ENCODE measurements at places on chromosomes 7 and 10.

DNA sequence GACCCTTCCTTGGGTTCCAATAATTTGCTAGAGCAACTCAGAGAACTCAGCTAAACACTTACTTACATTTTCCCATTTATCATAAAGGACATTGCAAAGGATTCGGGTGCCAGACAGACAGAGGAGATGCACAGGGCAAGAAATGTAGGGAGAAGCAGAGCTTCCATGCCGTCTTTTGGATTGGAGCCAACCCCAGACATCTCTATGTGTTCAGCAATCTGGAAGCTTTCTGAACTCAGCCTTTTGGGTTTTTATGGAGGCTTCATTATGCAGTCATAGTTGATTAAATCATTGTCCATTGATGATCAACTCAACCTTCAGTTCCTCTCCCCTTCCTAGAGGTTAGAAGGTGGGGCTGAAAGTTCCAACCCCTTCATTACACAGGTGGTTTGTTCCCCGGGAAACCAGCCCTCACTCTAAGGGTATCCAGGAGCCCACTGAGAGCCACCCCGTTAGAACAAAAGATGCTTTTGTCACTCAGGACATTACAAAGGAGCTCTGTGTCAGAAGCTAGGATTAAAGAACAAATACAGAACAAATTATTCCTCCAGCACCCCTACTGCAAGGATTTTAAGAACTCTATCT lies 211.9 kb upstream of the VSTM2A start:
- DNase-seq: no peak

GRCh38 chr10:109105725-109106124 lies 817.6 kb downstream of the XPNPEP1 start:
- no peak for DNase-seq

GRCh38 chr10:36872702-36873393 lies 252.6 kb upstream of the ANKRD30A start:
- DNase-seq: no peak

DNA sequence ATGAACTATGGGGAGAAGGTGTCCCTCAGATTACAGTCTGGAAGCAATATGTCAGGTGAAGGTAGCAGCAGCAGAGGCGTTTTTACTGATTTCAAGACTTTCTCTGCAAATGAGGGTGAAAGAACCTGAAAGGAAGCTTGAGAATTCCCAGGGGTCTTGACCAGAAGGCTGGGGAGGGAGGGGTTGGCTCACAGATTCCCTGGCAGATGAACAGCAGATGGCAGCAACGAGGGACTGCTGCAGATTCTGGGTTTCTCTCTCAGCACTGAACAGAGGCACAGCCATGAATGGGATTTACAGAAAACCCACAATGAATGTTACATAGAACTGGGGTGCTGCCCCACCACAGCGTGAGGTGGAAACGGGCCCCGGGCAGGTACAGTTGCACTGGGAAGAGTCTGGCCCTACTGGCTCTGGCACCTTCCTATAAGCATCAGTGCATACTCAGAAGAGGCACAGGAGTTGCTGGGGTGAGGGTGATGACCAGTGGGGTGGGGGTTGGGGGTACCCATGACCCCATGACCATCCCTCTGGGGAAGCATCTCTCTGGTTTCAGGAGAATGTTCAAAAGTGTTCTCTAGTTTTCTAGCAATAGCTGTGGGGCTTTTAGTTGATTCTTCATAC lies 317.8 kb downstream of the SH2D4B start:
- no peak for DNase-seq

- no peak for DNase-seq
Observed at GRCh38 chr7:114766041-114766356, 155.9 kb upstream of the MDFIC start.

DNA sequence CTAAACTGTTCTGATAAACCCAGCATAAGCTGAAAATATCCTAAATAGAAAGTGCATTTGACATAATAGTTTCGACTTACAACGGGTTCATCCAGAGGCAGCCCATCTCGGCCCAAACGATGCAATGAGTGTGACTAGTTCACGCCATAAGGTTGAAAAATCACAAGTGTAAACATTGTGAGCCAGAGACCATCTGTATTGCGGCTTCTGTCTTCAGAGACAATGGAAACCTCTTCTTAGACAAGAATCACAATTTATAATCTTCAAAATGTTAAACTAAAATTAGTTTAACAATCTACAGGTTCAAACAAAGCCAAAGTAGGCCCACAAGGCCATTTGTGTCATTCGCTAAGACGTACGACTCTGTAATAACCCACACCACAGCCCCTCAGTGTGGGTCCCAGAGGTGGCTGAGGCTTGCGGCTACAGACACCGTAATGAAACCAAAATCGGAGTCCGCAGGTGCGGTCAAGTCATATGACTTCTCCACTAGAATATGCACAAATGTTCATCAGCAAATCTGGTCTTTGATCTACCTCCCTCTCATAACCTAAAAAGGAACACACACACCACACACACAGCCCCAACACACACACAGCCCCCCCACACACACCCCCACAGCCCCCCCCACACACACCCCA lies 81.8 kb downstream of the DIP2C start:
- no peak for DNase-seq

- DNase-seq: no peak
Observed at GRCh38 chr10:5155951-5156350, 29.0 kb downstream of the AKR1C8 start.

GRCh38 chr7:17822547-17823173 lies 117.6 kb downstream of the SNX13 start:
- no peak for DNase-seq

- DNase-seq: no peak
Observed at GRCh38 chr7:158255156-158255555, 332.5 kb downstream of the PTPRN2 start.

DNA sequence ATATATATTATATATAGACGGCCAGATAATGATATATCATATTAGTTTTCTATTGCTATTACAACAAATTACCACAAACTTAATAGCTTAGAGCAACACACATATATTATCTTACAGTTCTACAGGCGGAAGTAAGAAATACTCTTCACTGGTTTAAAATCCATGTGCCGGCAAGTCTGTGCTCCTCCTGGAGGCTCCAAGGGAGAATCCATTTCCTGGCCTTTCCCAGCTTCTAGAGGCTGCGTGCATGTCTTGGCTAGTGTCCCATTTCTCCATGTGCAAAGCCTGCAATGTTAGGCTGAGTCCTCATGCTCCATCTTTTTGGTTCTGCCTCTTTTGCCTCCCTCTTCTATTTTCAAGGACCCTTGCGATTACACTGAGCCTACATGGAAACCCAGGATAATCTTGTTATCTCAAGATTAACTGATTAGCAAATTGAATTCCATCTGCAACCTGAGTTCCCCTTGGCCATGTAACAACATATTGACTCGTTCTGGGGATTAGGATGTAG lies 23.9 kb upstream of the PNLIPRP3 start:
- DNase-seq: no peak

DNA sequence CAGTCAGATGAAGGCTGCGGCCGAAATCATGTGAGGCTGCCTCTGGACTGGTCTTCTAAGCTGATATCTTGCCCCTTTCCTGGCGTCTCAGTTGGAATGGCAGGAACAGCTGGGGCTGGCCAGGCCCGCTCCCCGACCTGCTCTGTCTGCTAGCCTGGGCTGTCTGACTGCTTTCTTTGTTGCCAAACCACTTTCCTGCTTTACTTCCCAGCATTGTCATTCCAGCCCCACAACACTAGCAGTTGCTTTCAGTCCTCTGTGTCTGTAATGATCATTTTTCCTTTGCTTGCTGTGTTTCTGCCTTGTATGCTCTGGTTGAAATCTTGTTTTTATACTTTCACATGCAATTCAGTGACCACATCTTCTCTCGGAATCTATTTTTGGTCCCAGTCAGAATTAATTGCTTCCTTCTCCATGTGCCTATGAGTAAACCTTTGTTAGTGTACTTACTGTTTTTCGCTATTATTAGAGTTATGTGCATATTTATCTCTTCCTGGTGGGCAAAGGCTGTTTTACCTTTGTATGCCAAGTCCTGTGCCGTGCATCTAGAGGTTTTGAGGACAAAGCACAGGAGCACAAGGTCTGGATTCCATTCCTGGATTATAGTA lies 21.6 kb downstream of the PRPF18 start:
- no peak for DNase-seq

GRCh38 chr7:156559001-156559400 lies 81.6 kb upstream of the RNF32 start:
- DNase-seq: no peak

- no peak for DNase-seq
Observed at GRCh38 chr10:63466144-63466935, 563 bp upstream of the JMJD1C start.

DNA sequence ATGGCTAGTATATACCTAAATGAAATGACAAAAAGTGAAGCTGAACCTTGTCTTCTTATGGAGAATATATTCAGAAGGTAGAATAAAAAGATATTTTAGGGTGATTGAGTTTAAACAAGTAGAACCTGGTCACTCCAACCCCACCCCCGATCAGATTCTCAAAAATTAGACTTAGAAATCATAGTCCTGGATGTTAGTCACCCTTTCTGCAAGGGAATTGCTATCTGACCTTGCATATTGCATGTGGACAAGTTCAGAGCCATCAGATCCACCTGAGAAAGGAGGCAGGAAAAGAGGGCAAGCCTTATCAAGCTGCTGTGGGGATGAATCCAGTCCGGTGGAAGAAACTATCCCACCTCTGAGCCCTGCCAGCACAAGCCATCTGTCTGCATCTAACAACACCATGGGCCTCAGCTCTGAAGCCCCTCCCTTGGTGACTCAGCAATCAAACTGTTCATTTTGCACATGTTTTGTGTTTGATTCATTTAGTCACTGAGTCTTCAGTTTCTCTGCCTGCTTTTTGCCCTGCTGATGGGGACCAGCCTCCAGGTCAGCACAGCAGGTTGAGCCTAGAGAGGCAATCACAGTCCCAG lies 727.3 kb downstream of the AUTS2 start:
- no peak for DNase-seq

DNA sequence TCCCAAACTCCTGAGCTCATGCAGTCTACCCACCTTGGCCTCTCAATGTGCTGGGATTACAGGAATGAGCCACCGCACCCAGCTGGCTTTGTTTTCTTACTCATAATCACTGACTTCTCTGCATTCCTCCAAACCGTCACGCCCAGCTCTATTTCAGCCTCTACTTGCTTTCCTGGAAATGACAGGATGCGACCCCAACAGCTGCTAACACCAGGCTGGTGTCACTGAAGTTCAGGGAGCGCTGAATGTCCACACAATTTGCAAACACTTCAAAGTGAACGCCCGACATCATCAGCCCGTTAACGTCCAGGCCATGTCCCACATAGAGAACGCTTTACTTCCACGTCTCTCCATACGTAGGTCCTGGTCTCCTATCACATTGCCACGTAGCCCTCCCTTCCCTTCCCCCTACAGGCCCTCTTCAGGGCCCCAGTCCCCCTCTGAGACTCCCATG lies 12.8 kb upstream of the PROSER2 start:
- DNase-seq: no peak

Measured in NCI-H2081 treated with DMSO at 0.1 percent for 48 hours (cell line).